ENCODE measurements at places on chromosomes 4 and X.

DNA sequence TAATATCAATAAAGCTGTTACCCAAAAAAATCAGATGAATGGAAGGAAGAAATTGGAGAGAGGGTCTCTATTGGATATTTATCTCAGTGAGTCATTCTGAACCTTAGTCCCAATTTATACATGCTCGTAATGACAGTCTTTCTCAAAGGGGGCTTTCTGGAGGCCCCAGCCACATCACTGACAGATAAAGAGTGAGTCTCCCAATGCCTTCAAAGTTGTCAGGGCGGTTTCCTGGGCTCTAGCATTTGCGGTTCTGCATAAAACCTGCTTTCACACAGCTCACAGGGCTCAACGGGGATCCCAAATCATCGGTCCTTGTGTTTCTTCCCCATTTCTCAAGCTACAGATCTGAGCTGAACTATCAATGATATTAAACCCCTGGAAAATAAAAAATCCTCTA, 17.3 kb downstream of the TCEANC start:
- no peak for DNase-seq

GRCh38 chrX:3518870-3519269, 172.4 kb upstream of the MXRA5 start:
- no peak for DNase-seq

GRCh38 chr4:60327651-60328050, 872.5 kb upstream of the ADGRL3 start:
- DNase-seq = no peak

- DNase-seq = no peak
Observed at GRCh38 chr4:115655626-115656025, 542.2 kb upstream of the NDST4 start.

GRCh38 chrX:42079968-42080367, 156.6 kb upstream of the CASK start:
- no peak for DNase-seq

DNA sequence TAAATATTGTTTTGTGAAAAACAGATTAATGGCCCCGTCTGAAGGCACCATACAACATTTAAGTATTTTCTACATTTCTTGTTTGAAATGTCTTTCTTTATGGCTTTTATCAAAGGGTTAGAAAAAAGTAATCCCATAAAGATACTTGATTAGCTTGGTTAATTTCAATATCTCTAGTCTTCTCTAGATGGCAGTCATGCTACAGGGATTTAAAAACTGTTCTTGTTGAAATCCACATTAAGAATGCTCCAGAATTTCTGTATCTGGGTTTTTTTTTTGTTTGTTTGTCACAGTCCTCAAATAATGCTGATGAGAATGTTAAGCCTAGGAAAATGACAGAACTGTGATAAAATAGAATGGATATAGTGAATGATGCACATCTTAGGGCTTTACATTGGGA, 109.0 kb upstream of the AADAT start:
- DNase-seq = no peak

- DNase-seq = no peak
Observed at GRCh38 chr4:64581422-64581821, 172.2 kb upstream of the TECRL start.

DNA sequence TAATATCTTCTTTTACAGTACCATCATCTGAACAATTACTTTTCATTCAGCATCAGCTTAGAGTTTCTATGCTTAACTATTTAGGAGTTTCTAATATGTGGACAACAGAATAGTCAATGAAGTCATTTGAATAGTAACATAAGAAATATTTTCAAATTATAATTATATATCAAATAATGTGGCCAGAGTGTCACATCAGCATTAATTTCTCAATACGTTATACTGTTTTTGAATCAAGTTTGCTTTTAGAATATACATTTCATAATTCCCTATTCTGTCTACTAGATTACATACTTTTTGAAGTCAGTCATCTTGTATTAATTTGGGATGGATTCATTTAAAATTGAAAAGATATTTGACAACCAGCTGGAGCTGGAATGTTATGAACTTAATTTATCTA, 677.4 kb upstream of the PABPC4L start:
- no peak for DNase-seq

- DNase-seq = no peak
Observed at GRCh38 chr4:36207831-36208520, 36.3 kb downstream of the ARAP2 start.

- no peak for DNase-seq
Observed at GRCh38 chr4:123234955-123235354, 161.6 kb upstream of the SPRY1 start.

DNA sequence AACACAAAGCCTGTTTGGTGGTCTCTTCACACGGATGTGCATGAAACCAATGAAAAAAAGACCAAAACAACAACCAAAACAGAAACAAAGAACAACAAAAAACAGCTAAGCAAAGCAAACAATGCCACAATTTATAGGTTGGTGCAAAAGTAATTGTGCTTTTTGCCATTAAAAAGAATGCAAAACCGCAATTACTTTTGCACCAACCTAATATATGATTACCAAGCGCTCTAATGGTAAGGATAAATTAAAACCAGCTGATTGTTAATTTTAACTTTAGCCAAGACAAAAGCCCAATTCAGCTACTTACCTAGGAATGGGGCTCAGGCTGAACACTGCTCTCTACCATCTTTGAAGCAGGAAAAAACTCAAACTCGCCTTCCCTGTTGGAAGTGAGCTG, 29.4 kb upstream of the TMSB4X start:
- DNase-seq = no peak

- DNase-seq = no peak
Observed at GRCh38 chr4:67779631-67780030, 25.4 kb upstream of the GNRHR start.

GRCh38 chrX:69535661-69536060, 31.5 kb downstream of the NALF2 start:
- DNase-seq = no peak

DNA sequence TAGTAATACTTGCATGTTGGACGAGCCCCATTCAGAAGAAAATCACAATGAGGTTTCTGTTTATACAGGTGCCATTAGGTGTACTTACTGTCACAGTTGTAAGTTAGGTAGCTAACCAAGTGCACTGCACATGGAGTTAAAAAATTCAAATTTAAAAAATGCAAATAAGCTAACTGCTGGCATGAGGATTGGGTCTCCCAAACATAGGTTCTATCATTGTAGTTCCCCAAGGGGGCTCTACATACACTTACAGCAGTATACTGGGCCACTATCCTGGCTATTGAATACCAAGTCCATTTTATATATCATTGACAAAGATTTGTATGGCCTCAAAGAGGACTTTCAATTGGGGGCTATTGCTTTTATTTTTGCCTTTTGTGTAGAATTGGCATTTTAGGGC, 153.4 kb downstream of the FMR1NB start:
- no peak for DNase-seq

DNA sequence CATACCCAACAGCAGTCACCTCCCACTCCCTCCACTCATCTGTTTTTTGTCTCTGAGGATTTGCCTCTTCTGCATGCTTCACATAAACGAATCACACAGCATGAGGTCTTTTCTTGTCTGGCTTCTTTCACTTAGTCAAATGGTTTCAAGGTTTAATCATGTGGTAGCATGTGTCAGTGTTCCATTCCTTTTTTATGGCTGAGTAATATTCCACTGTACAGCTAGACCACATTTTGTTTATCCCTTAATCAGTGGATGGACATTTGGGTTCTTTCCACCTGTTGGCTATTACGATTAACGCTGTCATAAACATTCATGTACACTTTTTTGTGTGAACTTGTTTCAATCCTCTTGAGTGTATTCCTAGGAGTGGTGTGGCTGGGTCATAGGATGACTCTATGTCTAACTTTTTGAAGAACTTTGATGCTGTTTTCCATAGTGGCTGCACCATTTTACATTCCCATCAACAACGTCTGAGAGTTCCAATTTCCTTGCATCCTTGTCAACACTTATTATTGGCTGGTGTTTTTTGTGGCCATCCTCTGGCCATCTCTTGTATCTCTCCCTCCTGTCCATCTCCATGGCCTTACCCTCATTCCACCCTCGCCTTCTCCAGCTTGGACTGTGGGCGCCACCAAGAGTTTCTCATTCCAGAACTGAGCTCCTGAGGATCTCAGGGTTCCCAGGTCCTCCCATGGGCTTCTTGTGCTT, 12.4 kb upstream of the NSG1 start:
- DNase-seq = no peak

- no peak for DNase-seq
Observed at GRCh38 chrX:154325541-154325940, 29.9 kb downstream of the TKTL1 start.

GRCh38 chr4:13766761-13767540, 139.4 kb upstream of the BOD1L1 start:
- DNase-seq = no peak

- no peak for DNase-seq
Observed at GRCh38 chrX:69429339-69430015, 74.6 kb upstream of the NALF2 start.

GRCh38 chr4:52910115-52910514, 48.0 kb downstream of the RASL11B start:
- DNase-seq = no peak

GRCh38 chr4:138693526-138693925, 322.1 kb upstream of the NOCT start:
- no peak for DNase-seq

- no peak for DNase-seq
Observed at GRCh38 chrX:4841216-4841745, 1127.8 kb upstream of the PRKX start.

GRCh38 chrX:154018518-154019060, 1.1 kb downstream of the IRAK1 start:
- no peak for DNase-seq

DNA sequence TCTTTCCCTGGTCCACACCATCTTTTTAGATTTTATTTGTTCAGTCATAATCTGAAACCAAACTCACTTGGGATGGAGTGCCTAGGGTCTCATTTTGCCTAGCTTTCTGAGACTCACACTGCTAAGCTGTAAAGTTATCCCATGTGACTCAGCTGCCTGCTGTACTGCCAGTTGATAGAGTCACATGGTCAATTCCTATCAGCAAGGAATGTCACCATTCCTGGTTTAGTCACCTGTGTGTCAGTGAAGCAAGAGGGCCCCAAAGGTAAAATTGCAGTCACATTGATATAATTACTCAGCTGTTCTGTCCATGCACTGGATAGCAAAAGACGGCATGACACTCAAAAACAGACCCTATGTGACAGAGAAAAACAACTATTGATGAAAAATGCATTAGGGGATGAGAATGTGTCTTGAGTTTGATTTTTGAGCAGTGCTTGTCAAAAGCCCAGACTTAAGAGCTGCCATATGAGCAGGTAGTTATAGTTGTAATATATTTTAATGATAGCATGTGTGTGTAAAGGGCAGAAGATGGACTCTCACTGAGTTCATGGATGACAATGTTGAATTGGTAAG, 413.2 kb downstream of the PPARGC1A start:
- DNase-seq = no peak

DNA sequence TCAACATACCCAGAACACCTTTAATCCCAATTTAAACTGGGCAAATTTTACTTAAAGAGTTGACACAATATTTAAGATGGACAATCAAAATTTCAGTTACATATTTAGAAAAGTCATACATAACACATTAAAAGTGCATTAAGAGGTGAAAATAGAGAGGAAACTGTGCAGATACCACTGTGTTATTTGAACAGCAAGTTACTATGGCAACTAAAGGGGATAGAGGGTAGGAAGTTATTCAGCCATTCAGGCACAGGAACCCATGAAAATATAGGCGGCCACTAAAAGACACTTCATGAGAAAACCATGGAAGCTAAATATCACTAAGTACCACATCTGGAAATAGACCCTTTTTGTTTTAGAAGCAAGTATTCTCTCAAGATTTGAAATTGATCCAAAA, 75.1 kb downstream of the PDGFC start:
- no peak for DNase-seq

DNA sequence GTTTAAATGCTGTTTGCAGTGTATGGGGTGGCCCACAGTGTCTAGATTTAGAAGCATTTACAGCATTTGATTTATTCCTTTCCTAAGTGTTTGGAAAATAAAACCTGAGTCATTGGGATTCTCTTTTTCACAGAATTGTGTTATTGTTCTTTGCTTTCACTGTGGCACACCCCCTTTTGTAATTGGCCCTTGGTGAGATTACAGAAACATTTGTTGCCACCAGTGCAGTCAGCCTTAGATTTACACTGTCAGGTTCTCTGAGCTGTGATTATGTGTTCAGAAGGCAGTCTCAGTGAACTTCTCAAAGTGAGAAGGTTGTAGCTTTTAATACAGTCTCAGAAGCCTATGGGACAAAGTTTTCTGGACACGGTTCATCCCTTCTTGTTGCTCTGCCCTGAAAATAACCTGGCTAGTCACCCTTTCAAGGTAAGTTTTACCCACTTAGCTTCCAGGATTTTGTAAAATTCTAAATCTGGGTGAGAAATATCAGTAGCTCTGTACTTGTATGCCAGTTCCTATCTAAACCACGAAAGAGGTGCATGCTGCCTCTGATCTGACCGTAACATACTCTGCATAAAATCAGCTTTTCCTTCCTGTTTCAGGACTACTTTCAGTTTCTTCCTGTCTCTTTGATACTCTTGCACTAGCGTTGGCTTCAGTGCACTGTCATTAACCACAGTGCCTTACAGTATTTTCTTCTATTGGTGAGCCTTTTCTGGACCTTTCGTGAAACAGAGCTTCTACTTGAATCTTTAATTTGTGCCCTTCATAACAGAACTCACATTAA, 12.6 kb downstream of the RUFY3 start:
- no peak for DNase-seq

GRCh38 chrX:152989292-152989658, 4.6 kb downstream of the PNMA5 start:
- DNase-seq = no peak

GRCh38 chr4:87895964-87896621, 63.3 kb downstream of the MEPE start:
- peak; percentile 20 for DNase-seq

DNA sequence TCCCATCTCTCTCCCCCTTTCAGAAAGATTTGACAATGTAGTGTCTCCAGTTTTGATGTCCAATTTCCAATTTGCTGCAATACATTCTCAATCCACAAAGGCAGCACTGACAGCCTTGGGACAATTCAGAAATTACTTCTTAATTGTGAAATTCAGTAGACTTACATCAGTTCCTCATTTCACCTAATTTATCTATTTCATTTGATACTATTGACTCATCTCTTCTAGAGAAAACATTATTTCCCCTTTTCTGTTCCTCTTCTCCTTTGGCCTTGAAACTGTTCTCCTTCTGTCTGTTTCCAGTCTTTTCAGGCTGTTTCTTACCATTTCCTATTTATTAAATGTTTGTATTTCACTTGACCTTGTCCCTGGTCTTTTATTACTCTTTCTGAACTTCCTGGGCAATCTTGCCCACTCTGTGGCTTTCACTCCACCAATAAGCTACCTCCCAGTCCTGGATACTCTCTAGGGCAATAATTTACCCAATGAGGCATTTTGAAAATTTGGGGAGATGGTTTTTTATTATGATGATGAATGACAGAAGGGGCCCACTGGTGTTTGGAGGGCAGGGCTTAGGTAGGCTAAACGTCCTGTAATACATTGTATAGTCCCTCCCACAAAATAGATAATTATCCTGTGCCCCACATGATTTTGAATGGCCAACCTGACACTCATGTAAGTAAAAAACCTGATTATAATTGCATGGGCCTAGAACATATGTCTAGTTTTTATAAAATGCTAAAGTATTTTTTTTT, 498.0 kb upstream of the BOD1L1 start:
- DNase-seq = no peak

GRCh38 chrX:40402831-40403533, 177.8 kb upstream of the ATP6AP2 start:
- no peak for DNase-seq
